ENCODE measurements at places on chromosomes 7 and 10.

GRCh38 chr7:16744518-16745250 lies 8.9 kb upstream of the TSPAN13 start:
- DNase-seq, result no peak

DNA sequence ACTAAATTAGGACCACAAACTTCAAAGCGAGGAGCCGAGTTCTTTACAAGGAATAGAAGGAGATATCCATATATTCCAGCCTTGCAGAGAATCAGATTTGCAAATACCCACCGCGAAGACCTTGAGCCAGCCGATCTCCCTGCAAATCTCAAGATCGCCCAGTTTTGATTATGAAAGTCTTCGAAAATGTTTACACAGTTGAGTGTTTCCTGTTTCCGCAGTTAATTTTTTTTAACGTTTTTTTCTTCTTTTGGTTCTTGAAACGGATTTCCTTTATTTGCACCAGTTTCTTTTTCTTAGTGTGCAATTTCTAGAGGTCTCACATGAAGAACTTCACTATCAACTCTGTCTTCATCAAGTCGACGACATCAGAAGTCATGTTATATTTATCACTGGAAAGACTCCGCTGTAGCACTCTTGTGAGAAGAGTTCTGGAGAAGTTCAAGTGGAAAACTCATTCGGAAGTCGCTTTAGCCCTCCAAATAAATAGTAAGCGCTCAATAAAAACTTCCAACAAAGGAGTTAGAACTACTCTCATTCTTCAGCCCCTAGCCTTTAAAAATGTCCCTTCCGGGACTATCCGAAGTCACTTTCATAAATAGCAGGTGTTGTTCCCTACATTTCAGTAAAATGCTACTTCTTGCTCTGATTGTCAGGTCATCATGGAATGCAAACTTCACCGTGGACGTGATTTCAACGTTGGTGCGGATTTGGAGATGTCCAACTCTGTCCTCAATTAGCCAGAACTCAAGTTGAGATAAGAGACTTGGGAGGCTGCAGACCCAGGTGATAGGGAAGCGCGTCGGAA lies 11.9 kb upstream of the SPAG6 start:
- no peak for DNase-seq

- DNase-seq, result no peak
These were observed 116.2 kb upstream of the GPR26 start for GRCh38 chr10:123549761-123550454.

DNA sequence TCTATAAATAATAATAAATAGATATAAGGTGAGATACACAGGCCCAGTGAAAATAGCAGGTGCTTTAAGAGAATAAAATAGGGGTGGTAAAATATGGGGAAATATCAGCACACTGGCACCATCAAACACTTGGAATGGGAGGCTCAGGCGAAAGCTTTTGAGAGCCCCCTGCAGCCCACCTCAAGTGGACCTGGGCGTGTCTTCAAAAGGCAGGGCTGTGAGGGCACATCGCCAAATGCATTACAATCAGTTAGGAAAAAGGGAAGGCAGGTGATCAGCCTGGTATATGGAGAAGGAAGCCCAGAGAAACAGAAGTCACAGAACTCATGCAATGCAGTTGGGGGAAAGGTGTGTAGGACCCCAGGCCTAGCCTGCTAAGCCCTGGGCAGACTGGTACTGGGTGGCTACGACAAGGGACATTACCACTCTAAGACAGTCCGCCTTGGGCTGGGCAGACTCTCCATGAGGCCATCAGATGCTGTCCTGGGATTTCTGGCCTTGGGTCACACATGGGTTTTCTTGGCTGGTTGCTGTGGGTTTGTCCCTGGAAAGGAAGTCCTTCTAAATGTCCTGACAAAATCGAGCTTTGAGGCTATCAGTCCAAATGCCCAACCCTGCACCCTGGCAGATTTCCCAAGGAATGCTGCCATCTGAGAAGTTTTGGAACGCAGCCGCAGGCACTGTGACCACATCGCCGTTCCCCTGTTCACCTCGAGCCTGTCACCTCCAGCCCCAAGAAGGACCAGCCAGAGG lies 330.6 kb downstream of the GRID1 start:
- no peak for DNase-seq

DNA sequence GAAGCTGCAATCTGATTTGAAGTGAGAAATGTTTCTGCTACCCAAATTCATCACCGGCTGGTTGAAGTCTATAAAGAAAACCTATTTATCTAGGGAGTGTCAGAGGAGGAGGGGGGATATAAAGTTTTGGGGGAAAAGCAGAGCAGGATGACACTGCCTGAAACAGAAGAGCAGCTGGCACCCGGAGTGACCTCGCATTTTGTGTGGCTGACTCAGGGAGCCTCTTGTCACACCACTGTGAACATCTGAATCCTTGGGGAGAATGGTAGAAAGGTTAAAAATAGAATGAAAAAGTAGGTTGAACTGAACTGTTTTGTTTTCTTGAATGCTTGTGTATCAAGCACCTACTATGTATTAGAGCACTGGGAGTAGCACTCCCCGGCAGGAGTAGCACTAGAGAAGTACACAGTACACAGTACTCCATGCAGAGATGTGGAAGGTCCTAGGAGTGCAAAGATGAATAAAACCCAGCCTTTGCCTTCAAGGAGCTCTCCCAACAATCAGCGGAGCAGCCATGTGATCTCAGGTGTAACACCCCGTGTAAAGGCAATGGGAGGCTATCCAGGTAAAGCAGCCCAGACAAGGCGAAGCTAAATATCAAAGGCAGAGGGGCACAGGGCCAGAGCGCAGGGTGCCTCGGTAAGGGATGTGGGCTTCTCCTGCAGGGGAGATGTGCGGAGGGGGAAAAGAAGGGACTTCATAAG lies 13.5 kb downstream of the CRTAC1 start:
- DNase-seq, result no peak

DNA sequence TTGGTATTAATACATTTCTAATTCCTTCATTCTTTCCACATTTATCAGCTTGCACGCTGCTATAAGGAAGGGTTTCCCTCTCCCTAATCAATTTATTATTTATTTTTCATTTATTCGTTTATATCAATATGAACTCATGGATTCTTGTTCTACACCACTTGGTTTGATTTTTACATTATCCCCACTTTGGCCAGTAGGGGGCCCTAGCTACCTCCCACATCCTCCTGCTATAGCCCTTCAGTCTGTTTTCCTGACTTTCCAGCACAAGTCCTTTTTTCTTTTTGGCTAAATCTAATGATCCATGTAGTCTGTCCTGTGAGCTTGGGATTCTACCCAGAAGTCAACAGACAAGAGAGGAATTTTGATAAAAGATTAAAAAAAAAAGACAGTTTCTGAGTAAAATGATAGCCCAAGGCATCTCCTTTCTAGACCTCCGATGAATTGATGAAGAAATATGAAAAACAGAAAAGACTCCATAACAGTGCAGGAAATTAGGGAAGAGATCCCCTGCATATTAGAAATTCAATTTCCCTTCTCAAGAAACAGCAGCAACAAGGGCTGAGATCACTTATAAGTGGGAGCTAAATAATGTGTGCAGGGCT lies 47.7 kb downstream of the LYZL2 start:
- no peak for DNase-seq

GRCh38 chr10:98414932-98415730 lies at the start of gene PYROXD2:
Gene PYROXD2, minus strand, starts transcription at chr10:98415182. Its CDS starts 47 bp downstream, at chr10:98415135.
- peak; percentile 25 for DNase-seq

DNA sequence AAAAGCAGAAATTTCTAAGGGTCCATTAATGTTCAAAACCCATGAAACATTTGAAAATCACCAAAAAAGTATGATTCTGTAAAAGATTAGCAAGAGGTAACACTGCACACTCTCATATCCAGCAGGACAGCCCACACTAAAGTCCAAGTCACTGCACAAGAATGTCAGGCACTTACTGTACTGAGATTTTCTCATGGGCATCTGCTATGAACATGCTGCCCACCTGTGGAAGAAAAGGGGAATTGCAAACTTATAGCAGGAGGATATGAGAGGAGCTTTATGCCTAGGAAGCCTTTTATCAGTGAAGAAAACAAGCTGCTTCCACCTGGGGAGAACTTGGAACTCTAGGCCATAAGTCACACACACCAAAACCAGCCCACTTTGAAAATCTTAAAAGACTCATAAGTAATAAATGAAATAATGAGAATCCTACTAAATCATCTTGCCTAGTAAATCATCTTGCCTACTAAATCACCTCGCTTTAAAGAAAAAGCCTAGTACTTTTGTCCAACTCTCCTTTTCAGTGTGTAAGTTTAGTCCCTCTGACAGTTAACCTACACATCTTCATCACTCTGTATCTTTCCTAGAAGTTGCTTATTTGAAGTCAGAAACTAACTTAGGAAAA lies 46.1 kb downstream of the ARMH3 start:
- peak; percentile 14 for DNase-seq

DNA sequence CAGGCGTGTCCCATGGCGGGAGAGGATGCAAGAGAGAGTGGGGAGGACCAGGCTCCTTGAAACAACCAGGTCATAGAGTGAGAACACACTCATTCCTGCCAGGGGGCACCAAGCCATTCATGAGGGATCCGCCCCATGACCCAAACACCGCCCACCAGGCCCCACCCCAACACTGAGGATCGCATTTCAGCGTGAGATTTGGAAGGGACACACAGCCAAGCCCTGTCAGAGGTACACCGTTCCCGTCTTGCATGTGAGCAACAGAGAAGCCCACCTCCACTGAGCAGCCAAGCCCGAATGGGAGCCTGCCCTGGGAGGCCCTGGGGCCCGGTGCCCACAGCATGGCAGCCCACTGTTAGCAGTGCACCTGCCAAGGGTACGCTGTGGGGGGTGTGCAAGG lies 7.9 kb upstream of the ARPC1B start:
- no peak for DNase-seq

GRCh38 chr7:41974870-41975557 lies 262.0 kb downstream of the GLI3 start:
- no peak for DNase-seq

GRCh38 chr7:152000191-152000590 lies 25.3 kb upstream of the GALNT11 start:
- DNase-seq, result no peak

- DNase-seq, result no peak
These were observed 115.1 kb downstream of the GALNT11 start for GRCh38 chr7:152140560-152140959.

- no peak for DNase-seq
These were observed 234.7 kb downstream of the SKAP2 start for GRCh38 chr7:26629696-26630095.

DNA sequence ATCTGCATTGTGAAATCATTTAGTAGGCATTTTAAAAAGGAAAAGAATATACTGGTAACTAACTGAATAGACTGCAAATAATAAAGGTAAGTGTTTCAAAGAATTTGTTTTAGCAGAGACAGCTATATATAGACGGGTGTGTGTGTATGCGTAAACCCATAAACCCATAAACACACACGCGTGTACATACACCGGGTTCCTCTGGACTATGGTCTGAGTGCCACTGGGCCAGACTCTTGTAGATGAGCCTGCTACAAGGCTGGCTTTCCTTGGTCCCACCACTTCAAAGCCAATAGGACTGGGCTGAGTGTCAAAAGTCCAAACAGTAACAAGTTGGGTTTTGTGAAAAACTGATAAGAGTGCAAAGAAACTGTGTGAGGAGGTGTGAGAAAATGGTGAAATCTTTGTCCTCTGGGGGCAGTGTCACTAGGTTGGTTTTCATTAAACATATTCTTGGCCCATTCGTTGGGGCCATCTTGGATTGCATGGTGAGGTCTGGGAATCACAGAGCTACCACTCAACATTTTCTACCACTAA lies 39.8 kb downstream of the GNA12 start:
- DNase-seq, result no peak

DNA sequence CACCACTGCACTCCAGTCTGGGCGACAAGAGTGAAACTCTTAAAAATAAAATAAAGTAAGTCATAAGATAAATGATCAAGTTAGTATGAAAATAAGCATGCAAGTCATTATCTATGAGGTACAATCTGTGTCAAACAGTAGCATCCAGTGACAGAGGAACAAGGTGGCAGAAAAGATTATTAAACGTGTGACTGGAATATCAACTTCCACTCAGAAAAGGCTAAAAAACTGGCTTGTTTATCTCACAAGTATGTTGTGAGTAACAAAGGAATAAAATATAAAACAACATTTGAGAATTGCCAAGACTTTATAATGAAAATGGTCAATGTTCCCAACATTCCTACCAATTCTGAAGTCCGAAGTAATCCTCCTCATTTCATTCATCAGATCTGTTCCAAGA lies 30.3 kb downstream of the ITGB1 start:
- no peak for DNase-seq
